ENCODE measurements at places on chromosomes 7 and 10.

- no peak for DNase-seq
These were observed 7.7 kb downstream of the GRM8 start for GRCh38 chr7:127245002-127245401.

- peak; percentile 92 for DNase-seq
These were observed 16.6 kb downstream of the BAG3 start for GRCh38 chr10:119667562-119668328.

- no peak for DNase-seq
These were observed 33.7 kb upstream of the RBM33 start for GRCh38 chr7:155610633-155611193.

GRCh38 chr7:192701-193480 lies 520 bp downstream of the FAM20C start:
- no peak for DNase-seq

Data from ELF-1 (cell line).